ENCODE measurements at places on chromosomes 2 and 18.
A peak's percentile ranks its signal among the peaks of the same experiment; 100 is the strongest.

- DNase-seq, result no peak
These were observed 121.5 kb upstream of the PXDN start for GRCh38 chr2:1865716-1866234.

DNA sequence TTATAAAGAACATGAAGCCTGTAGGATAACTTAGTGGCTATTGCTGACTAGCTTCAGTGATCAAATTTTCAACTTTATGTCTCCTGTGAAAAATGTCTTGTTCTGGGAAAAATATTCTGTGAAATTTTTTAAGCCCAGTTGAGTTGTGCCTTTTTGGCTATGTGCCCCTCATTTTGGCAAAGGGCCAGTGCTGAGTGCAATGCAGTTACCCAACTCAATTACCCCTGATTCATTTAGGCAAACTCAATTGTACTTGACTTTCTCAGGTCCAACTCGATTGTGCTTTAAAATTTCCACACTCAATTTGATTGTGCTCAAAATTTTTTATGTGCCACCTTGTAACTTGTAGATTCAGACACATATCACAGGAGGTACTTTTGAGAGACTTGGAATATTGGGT, 548.8 kb upstream of the NRP2 start:
- DNase-seq, result no peak

DNA sequence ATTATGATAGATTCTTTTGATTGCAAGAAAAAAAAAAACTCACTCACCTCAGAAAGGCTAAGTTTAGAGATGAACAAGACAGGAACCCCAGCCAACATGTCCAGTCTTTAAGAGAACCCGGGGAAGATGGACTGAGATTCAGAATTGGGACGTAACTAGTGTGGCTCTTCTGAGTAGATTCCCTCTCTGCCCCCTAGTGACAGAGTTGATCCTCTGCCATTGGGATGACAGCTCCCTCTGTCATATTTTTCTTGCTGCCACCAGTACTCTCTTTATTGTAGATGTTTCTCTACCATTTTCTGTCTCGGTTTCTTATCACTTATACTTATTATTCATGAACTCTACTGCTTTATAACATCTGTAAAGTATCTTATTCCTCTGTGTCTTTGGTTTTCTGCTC, 77.7 kb downstream of the GULP1 start:
- no peak for DNase-seq

DNA sequence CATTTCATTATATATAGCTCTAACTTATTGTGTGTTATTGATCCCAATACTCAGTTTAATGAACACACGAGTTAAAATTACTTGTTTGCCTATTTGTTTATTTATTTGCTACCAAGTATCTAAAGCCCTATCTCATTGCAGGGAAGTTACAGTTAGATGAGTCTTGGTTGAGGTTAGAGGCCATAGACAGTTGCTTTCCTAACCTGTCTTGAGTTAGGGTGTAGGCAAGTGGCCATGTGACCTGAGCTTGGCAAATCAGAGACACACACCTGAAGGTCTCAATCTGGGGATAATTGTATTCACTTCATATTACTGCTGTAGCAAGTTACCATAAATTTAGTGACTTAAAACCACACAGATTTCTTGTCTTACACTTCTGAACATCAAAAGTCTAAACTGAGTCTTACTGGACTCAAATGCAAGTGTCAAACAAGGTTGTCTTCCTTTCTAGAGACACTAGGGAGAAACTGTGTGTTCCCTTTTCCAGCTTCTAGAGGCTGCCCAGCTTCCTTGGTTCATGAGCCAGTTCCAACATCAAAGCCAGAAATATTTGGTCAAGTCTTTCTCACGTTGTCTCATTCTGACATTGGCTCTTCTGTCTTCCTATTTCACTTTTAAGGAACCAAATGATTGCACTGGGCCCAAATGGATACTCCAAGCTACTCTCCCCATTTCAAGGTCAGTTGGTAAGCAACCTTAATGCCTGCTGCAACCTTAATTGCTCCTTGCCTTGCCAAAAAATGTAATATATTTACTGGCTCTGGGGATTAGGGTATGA, 39.7 kb downstream of the COL3A1 start:
- DNase-seq, result no peak

- no peak for DNase-seq
These were observed 1160.7 kb downstream of the CNTNAP5 start for GRCh38 chr2:125185691-125186270.

DNA sequence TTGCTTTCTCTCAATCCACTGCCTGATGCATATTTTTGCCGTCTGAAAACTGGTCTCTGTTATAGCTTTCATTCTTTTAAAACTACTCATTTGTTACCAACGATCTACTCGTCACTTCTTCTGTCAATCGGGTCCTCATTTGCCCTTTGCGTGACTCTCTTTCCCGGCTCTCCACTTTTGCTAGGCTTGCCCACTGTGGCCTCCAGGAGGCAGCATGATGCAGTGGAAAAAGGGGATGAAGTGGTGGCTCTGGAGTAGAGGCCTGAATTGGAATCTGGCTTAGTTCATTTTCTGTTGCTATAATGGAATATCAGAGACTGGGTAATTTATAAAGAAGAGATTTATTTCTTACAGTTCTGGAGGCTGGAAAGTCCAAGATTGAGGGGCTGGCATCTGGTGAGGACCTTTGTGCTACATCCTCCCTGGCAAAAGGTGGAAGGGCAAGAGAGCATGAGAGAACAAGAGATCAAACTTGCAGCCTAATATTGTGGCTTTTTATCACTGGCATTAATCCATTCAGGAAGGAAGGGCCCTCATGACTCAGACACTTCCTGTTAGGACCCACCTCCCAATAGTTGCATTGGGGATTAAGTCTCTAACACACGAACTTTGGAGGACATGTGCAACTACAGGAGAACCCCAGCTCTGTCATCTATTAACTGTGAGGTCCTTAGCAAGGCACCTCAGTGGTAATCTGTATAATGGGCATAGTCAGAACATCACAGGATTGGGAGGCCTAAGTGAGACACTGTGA, 15.4 kb downstream of the GDF7 start:
- no peak for DNase-seq

- peak; percentile 32 for DNase-seq
These were observed 44.4 kb downstream of the PTPN2 start for GRCh38 chr18:12839526-12840196.

GRCh38 chr2:88218981-88219380, 48.8 kb downstream of the THNSL2 start:
- no peak for DNase-seq
